ENCODE measurements at places on chromosomes 1 and 21. TPM values are rescaled to one million over a fixed set of nuclear protein-coding genes. Genes with fewer than 3 reads are reported as not detected.

DHX9 gene
- total RNA-seq: 118 TPM

MYOG gene
- total RNA-seq: not detected

GBP7 gene
- not detected for total RNA-seq

OR2T5 gene
- total RNA-seq: not detected

ADORA1 gene
- 4.0 TPM for total RNA-seq

RNF223 gene
- not detected for total RNA-seq

Measured in osteoblast (primary cell).